Skin of body (tissue), 3 donors: ENCODE measurements at places on chromosomes 2 and 18. TPM values are rescaled to one million over a fixed set of nuclear protein-coding genes. Genes with fewer than 3 reads are reported as not detected.

Gene DYSF
- 23.2 TPM for total RNA-seq

Gene KYNU
- total RNA-seq = 3.2 TPM

Gene SLC35F6
- total RNA-seq = 12.4 TPM

Gene CDH7
- total RNA-seq = 0.79 TPM

Gene ALPG
- not detected for total RNA-seq

Gene KCNG3
- 0.20 TPM for total RNA-seq

Gene CIB4
- not detected for total RNA-seq

Gene IL37
- total RNA-seq = 2.0 TPM

Gene CFC1
- not detected for total RNA-seq

Gene DHRS9
- total RNA-seq = 1.6 TPM

Gene ACVR1C
- 3.6 TPM for total RNA-seq

Gene SERPINB7
- 14.6 TPM for total RNA-seq

Gene AFTPH
- total RNA-seq = 55.1 TPM

Gene TUBB8B
- not detected for total RNA-seq

Gene IL36RN
- 10.9 TPM for total RNA-seq

Gene TMEM198
- 0.99 TPM for total RNA-seq

Gene GPR39
- total RNA-seq = 0.20 TPM

Gene LAMA1
- total RNA-seq = 2.4 TPM

Gene ST8SIA5
- 0.59 TPM for total RNA-seq

Gene PROC
- total RNA-seq = 0.39 TPM

Gene EPC2
- 30.2 TPM for total RNA-seq

Gene UGT1A6
- total RNA-seq = 3.0 TPM

Gene METTL4
- total RNA-seq = 11.3 TPM

Gene SNTG2
- 5.2 TPM for total RNA-seq

Gene CRYGD
- not detected for total RNA-seq

Gene APOB
- 3.4 TPM for total RNA-seq

Gene HDAC4
- total RNA-seq = 22.8 TPM

Gene GCKR
- 0.49 TPM for total RNA-seq

Gene LIPG
- total RNA-seq = 8.1 TPM

Gene RUFY4
- total RNA-seq = 0.10 TPM

Gene IL1RL2
- total RNA-seq = 6.3 TPM

Gene KCNS3
- total RNA-seq = 17.8 TPM

Gene CCDC121
- 6.3 TPM for total RNA-seq

Gene FAHD2A
- 14.1 TPM for total RNA-seq

Gene SLC35F5
- 136 TPM for total RNA-seq

Gene FABP1
- not detected for total RNA-seq

Gene BCL2
- total RNA-seq = 32.2 TPM

Gene MYO7B
- total RNA-seq = 0.49 TPM

Gene SPATA3
- not detected for total RNA-seq

Gene SPC25
- total RNA-seq = 8.2 TPM

Gene UGT1A8
- not detected for total RNA-seq

Gene SRD5A2
- not detected for total RNA-seq

Gene MOCOS
- 1.6 TPM for total RNA-seq

Gene OLA1
- 76.2 TPM for total RNA-seq
